ENCODE measurements at places on chromosomes 6 and 20.

DNA sequence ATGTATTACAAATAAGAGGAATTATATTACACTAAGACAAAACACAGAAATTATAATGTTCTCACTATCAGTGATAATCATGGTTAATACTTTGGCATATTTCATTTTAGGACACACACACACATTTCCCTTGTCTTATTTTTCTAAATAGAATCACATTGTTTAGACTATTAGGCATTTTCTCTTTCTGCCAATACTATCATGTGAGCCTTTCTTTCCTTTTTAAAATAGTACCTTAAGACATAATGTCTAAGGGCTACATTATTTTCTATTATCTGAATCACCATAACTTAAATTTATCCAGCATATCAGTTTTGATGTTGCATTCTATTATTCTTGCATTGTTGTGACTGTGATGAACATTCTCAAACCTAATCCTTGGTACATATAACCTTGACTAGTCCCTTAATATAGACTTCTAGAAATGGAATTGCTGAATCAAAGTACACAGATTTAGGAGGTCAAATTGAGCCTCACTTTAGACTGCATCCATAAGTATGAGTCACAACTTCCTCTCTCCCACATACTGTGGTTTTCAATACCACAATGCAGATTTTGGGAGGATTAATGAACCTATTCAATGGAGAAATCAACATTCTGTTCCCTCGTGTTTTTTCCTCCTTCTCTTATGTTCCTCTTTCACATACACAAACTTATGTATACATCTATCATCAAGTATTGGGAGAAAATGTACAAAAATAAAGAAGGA is 212.6 kb downstream of the MOXD1 start:
- peak; percentile 75 for DNase-seq

GRCh38 chr6:143323729-143324470 is 126.6 kb downstream of the ADAT2 start:
- DNase-seq, result no peak

GRCh38 chr6:106751501-106752252 is 122.3 kb downstream of the QRSL1 start:
- peak; percentile 17 for DNase-seq

DNA sequence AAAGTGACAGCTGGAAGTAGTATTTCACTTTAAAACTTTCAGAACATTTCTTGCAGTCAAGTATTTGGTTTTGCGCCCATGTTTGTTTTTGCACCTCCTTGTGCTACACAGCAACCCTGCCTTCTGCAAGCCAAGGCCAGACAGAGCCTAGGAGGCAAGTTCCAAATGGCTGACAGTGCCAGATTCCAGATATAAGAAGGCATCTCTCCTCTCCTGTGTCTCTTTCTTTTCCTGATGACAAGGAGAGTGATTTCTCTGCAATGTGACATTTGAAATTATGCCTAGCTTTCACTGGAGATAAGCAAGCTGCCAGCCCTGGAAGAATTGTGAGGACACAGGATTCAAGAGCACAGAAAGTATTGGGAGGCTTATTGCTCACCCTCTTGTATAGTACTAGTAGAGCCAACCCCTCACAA is 149.1 kb upstream of the TENT5A start:
- no peak for DNase-seq

DNA sequence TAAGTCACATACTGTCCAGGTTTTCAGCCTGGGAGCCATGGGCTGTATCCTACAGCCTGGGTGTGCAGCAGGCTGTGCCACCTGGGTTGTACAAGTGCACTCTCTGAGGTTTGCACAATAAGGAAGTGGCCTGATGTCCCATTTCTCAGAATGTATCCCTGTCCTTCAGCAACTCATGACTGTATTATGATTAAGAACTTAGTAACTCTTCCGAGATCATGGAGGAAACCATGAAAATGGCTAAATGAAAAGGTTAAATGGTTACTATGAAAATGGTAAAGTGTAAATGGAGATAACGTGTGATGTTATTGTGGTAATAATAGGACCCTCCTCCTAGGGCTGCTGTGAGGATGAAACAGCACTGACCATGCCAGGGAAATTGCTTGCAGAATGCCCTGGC is 227.6 kb downstream of the ANKRD60 start:
- DNase-seq, result no peak

DNA sequence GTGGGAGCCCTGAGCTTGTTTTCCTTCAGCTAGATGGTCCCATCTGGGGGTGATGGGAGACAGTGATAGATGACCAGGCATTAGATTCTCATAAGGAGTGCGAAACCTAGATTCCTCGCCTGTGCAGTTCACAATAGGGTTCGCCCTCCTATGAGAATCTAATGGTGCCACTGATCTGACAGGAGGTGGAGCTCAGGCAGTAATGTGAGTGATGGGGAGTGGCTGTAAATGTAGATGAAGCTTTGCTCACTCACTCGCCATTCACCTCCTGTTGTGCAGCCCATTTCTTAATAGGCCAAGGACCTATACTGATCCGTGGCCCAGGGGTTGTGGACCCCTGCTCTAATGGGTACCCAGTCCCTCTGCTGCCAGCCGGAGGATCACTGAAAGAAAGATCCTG is 20.7 kb upstream of the KCNB1 start:
- no peak for DNase-seq

DNA sequence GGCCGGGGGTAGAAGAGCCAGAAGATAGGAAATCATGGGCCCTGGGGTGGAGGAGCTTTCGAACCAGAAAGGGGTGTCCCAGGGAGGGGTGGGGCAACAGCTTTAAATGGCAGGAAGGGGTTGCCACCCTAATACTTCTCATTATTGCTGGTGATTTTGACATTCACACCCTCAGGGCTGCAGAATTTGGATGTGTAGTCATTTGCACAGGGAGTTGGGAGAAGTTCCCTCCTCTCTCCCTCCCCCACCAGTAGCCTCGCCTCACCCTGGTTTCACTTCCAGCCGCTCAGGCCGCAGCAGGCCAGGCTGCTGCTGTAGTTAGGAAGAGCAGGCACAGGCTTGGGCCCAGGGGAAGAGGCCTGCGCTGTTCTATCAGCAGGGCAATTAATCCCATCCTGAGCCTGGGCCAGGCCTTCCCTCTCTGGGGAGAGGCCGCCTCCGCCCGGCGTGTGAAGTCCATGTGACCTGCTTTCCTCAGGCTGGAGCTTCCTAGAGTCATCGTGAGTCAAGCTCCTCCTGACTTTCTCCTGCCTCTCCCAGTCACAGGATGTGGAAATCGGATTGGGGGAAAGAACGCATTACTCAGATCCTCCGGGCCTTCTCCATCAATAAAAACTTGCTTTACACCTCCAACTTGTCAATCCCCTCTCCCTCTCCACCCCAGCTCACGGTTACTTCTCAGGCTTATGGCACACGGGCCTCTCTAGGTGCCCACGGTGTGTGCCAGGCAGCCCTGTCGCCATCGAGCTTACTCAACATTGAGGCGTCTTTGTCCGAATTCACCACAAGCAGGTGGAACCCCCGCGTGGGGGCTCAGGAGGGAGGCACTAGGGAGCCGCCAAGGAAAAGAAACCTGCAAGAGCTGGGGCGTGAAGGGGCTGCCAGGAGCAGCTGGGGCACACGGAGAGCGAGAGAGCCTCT is 7.8 kb downstream of the ADTRP start:
- DNase-seq, result peak; percentile 95
